ENCODE measurements at places on chromosomes 3 and 15.

DNA sequence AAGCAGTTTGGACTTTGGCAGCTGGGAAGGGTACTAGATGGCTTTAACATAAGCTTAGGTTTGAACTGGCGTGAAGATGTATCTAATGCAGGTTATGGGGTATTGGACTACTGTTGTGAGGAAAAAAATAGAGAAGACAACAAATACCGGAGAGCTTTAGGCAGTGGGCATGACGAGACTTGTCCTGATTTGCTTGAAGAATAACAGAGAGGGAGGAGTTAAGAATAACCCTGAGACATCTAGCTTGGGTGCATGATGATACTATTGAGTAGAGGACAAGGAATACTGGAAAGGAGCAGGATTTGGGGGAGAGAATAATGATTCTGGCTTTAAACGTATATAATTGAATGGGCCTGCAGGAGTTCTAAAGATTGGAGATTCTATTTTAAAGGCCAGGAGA, 249.5 kb upstream of the AZI2 start:
- DNase-seq = no peak

GRCh38 chr3:120587332-120587975, 8.7 kb upstream of the NDUFB4 start:
- no peak for DNase-seq

GRCh38 chr3:194890091-194890490, 204.4 kb downstream of the FAM43A start:
- no peak for DNase-seq

DNA sequence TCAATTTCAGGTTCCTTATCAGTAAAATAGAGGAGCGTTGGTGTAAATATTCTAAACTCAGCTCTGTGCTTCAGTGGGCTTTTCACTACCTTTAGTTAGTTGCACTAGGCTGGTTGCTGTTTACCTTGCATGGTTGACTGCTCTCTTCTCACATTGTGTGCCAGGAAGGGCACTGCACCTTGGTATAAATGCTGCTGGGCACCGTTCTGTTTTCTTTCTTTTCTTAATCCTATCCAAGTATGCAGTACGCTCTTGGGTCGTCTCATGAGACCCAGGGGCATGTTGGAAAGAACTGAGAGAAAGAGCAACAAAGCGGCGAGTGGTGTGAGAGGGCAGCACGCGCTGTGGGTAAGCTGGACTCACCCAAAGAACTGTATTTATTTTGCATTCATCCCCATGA, 22.4 kb downstream of the KCNMB2 start:
- DNase-seq = no peak

GRCh38 chr15:69988541-69989225, 109.0 kb downstream of the TLE3 start:
- DNase-seq = no peak

- no peak for DNase-seq
Measured at GRCh38 chr3:186115239-186115996, 6.5 kb upstream of the ETV5 start.

GRCh38 chr3:178260887-178261565, 275.2 kb upstream of the KCNMB2 start:
- DNase-seq = no peak

DNA sequence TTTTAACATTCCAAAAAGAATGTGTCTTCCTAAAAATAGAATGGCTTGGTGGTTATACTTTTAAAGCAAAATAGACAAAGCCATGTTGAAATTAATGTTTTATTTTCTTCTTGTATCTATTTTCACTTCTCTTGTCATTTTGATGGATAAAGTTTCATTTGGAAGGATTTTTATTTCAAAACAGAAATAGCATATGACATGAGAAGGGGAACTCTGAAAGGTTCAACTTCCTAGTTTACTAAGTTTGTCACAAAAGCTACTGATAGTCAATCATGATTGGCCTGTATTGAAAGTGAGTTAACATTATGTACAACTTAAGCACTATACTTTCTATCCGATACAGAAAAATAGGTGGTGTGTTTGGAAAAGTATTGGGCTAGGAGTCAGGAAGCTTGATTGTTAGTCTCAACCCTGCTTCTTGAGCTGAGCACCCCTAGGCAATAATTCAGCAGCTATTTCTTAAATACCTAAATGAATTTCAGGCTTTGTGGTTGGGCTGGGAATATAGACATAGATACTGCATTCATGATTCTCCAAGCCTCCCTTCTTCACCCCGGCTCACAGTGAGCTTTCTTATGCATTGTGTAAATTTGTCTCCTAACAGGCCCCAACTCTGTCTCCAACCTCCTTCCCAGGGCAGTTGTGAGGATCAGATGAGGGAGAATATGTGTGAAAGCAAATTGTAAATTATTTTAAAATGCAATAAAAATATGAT, 46.9 kb upstream of the CSPG4 start:
- DNase-seq = no peak

GRCh38 chr15:70793694-70794093, 30.3 kb upstream of the UACA start:
- no peak for DNase-seq

DNA sequence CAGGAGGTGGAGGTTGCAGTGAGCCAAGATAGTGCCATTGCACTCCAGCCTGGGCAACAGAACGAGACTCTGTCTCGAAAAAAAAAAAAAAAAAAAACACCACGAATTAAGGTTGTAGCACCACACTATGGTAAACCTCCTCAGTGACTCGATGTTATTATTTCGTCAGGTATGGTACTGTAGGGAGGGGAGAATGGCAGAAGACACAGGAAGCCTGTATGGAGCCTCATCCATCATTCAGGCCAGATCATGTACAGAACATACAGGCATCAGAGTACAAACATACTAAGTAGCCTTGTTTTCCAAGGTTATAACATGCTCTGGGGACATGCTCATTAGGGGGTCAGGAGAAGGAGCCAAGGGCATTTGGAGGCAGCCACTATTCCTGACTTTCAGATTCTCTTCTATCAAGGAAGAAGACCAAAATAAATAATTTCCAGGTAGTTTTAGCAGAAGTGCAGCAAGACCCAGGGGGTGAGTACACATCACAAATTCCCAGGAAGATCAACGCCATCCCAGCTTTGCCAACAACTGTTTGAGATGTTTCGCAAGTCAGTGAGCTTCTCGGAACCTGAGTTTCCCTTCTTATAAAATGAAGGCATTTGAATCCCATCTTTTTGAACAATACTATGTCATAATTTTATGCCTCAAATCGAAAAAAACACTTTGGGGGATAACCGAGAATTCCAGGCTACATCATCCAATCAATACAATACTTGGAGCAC, 79.8 kb downstream of the FOXP1 start:
- DNase-seq = no peak

DNA sequence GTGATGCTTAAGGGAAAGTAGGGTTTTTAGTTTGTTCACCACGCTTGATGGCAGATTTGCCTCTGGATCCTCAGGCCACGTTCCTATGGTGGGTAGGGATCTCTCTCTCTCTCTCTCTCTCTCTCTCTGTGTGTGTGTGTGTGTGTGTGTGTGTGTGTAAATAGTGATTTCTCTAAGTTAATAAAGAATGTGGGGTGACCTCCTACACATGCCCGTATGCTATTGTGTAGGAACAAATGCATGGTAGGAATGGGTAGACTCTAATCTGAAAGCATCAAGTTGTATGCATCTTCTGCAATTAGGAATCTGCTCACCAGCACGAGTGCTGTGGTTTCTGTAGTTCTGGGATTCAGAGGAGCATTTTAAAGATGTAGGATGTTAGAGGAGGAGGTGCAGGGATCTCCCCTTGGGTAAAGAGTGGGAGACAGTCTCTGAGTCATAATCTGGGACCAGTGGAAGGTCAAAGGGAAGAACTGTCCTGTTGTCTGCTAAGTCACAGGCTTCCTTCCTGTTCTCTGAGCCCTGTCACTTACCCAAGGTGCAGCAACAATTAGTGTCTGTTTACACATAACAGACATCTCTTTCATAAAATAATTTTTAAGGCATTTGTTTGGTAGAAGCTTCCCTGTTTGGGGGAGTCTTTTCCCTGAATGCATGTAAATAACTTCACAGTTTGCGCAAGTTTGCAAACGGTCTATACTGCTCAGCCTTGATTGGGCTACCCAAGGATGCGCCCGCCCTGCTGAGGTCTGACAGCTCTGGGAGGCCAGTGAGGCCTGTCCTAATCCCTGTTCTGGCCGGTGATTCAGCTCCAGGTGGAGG, 139.8 kb downstream of the IGF1R start:
- no peak for DNase-seq

DNA sequence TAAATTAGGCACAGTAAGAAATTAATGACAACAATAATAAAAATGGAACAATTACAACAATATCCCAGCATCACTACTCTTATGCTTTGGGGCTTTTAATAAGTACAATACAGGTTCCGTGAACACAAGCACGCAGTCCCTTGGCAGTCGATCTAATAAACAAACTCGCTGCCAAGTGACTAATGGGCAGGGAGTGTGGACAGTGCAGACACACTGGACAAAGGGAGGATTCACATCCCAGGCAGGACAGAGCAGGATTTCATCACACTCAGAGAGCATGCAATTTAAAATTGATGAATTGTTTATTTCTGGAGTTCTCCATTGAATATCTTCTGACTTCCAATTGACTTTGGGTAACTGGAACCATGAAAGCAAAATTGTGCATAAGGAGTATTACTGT, 524.1 kb upstream of the CFAP20DC start:
- no peak for DNase-seq

GRCh38 chr3:48039487-48040190, 23.4 kb upstream of the MAP4 start:
- DNase-seq = no peak

DNA sequence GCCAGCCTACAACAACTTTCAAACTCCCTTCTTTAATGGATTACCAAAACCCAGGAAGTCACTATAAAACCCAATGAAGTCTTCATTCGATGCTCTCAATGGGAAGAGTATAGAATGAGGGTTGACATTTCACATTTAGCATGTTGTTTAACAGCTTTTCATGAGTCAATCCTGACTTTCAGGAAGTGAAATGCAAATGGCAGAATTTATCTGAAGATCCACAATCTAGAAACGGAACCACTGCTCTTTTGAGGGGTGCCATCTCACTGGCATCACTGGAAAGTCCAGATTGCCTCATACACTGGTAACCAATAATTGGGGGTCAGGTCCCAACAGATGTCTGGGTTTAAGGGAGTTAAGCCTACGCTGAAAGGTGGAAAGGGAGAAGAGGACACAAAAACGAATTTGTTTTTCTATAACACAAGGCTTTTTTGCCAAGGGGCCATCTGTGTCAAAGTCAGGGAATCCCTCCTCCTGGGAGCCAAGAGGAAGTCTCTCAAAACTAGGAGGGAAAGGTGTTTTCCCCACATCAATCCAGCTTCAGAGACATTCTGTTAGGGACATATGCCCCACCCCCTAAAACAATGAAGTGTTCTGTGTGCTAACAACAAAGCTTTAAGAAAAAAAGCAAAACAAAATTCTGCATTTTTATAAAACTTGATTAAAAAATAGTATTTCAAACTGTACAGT, 12.0 kb upstream of the ATP1B3 start:
- DNase-seq = no peak

GRCh38 chr3:43814461-43814860, 123.7 kb downstream of the ABHD5 start:
- DNase-seq = no peak

GRCh38 chr3:3860235-3860634, 61.0 kb downstream of the LRRN1 start:
- no peak for DNase-seq

GRCh38 chr15:85785887-85786780, 8.6 kb downstream of the KLHL25 start:
- no peak for DNase-seq

DNA sequence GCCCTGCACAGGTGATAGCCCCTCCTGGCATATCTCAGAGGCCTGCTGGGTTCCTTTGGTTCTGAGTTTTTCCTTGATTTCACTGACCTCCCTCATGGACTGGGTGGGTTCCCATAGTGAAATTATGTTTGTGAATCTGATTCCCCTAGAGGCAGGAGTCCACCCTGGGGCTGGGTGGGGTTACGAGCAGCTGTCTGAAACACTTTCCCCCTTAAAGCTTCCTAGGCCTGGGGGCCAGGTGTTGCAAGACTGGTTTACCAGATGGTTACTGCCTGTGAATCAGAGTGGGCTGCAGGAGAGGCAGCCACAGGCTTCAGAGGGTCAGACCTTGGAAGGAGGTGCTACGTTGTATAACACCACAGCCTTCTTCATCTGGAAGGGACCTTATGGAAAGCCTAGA, 34.3 kb downstream of the IL20RB start:
- no peak for DNase-seq

- no peak for DNase-seq
Measured at GRCh38 chr3:62332835-62333244, 40.5 kb downstream of the FEZF2 start.

DNA sequence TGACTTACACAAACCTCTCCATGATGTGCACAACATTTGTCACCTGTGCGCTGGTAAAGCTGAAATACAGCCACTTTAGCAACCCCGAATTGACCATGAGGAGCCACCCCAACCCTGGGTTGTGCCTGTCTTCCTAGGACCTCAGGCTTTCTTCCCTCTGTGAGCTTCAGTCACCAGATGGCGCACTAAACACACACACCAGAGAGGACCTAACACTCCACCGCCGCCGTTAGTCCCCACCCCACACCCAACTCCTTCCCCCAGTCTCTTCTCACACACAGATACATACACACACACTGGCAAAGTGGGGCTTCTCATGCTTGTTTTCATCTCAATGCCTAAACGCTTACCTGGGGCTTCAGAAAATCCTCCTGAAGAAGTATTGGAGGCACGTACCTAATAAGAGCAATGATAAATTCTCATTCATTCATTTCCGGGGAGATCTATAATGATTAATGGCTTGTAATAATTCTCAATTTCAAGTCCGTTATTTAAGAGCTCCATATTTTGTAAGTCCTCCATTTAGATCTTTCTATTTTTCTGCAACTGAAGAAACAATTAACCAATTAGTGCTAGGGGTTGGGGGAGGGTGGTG, 2.1 kb upstream of the CCDC80 start:
- peak; percentile 42 for DNase-seq
